MCF 10A (cell line): ENCODE measurements at places on chromosomes 11 and 22. TPM values are rescaled to one million over a fixed set of nuclear protein-coding genes. Genes with fewer than 3 reads are reported as not detected.
A peak's percentile ranks its signal among the peaks of the same experiment; 100 is the strongest.

GRCh38 chr22:26615149-26615548 is 2.7 kb downstream of the CRYBB1 start:
- DNase-seq = no peak

- DNase-seq = no peak
These were observed 53.1 kb downstream of the THAP12 start for GRCh38 chr11:76327756-76328388.

- no peak for DNase-seq
These were observed 20.4 kb downstream of the HIRA start for GRCh38 chr22:19410941-19411689.

DNA sequence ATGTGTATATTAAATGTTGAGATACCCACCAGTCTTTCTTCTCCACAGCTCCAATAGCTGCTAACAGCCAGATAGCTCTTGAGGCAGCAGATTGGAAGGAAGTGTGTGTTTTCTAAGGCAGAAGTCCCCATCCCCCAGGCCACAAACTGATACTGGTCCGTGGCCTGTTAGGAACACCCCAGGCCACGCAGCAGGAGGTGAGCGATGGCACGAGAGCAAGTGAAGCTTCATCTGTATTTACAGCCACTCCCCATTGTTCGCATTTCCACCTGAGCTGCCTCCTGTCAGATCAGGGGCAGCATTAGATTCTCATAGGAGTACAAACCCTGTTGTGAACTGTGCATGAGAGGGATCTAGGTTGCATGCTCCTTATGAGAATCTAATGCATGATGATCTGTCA is 12.7 kb downstream of the CCDC73 start:
- no peak for DNase-seq

DNA sequence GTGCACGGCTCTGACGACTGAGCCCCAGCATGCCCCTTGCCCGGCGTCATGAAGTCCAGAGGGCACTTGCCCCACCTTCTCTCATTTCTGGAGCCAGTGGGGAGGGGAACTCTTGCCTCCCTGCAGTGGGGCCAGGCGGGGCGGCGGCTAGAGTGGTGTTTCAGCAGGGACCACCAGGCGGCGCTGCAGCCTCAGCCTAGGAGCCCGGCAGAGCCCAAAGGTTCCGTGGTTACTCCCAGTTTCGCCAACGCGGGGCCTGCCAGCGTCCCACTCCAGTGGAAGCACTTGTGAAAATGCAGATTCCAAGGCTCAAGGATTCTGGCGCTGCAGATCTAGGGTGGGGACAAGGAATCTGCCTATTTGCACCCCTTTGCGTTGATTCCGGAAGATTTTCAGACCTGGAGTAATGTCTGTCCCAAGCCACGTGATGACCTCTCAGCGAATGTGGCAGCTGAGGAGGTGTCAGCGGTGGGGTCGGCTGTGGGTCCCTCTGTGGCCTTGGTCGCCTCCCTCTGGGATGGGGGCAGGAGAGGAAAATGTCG is 55.7 kb downstream of the CD82 start:
- DNase-seq = peak; percentile 70

GRCh38 chr11:2807801-2808241 is 77.8 kb downstream of the CDKN1C start:
- DNase-seq = no peak

DNA sequence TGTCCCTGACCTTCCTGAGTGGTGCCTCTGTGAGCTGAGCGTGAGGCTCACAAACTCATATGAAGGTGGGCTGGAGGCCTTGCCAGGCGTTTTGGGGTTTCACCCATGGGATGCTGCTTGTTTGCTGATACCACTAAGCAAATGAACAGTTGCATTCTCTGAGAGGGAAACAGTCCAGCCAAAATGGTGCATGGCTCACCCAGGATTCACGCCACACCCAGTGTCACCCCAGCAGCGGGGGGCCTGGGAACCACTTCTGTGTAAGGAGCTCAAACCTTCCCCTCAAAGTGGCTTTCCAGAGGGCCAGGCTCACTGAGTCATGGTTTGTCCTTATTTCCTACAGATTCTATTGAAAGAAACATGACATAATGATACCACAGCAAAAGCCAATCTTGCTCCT is 928.1 kb downstream of the TBC1D22A start:
- DNase-seq = no peak

GRCh38 chr11:35171226-35171625 is 32.3 kb downstream of the CD44 start:
- no peak for DNase-seq

GRCh38 chr11:122176651-122177050 is 60.6 kb upstream of the BLID start:
- DNase-seq = no peak

GRCh38 chr11:133950874-133951326 is 5.9 kb downstream of the IGSF9B start:
- DNase-seq = no peak

GRCh38 chr11:44805596-44805995 is 78.8 kb downstream of the TSPAN18 start:
- DNase-seq = no peak

DNA sequence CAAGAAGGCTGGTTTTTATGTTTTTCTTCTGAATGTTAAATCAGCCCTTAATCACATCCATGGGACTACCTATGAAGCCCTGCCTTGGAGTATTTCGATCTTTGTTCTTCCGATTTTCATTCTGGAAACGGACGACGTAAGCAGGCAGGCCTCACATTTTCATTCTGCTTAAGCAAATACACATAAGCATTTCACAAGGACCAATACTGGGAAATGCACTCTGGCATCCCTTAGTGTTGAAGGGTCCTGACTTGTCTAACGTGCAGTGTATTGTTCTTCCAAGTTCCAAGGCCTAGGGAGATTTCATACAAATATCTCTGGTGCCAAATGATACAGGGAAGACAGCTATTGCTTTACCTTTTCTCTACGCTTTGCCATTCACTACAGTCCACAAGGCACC is 143.8 kb downstream of the LARGE1 start:
- DNase-seq = no peak

- no peak for DNase-seq
These were observed 122.2 kb downstream of the ABTB2 start for GRCh38 chr11:34235591-34236071.

GRCh38 chr22:46770726-46771125 is 8.3 kb downstream of the TBC1D22A start:
- DNase-seq = no peak

DNA sequence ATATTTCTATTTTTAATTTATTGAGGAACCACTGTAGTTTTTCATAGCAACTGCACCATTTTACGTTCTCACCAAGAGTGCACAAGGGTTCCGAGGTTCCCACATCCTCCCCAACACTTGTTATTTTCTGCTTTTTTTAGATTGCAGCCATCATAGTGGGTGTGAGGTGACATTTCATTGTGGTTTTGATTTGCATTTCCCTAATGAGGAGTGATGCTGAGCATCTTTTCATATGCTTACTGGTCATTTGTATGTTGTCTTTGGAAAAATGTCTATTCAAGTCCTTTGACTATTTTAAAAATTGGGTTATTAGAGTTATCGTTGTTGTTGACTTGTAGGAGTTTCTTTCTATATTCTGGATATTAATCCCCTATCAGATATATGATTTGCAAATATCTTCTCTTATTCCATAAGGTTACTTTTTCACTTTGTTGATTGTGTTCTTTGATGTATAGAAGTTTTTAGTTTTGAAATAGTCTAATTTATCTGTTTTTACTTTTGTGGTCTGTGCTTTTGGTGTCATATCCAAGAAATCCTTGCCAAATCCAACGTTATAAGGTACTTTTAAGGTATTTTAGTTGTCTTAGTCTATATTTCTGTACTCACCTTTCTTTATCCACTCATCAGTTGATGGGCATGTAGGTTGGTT is 9.0 kb downstream of the NEAT1 start:
- DNase-seq = peak; percentile 29

DNA sequence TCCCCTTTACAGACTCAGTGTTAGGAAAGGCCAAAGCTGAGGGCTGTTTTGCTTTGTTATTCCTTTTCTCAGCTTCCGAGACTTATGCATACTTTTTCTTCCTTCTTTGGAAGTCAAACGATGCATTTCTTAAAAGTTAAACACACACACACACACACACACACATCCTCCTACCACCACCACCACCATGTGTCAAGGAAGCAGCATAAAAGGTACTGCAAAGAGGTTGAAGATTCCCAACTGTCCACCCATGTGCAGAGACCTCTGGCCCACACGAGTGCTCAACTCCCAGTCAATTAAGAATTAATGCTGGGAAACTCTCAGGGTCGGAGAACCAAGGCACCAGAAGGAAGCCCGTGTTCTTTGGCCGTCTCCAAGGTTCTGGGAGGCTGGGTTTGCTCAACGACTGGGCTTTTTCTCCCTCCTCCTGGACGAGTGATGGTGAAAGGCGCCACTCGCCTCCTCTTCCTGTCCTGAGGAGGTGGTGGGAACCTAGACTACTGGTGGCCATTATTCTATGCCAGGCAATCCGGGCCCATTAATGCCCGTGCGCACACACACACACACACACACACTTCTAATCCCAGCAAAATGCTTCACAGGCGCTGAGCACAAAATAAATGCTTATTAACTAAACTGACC is 15.1 kb downstream of the MN1 start:
- DNase-seq = no peak

- DNase-seq = peak; percentile 59
These were observed 2.4 kb downstream of the C11orf96 start for GRCh38 chr11:43944761-43945311.

- DNase-seq = no peak
These were observed 15.7 kb downstream of the KCNA4 start for GRCh38 chr11:30000986-30001750.

DNA sequence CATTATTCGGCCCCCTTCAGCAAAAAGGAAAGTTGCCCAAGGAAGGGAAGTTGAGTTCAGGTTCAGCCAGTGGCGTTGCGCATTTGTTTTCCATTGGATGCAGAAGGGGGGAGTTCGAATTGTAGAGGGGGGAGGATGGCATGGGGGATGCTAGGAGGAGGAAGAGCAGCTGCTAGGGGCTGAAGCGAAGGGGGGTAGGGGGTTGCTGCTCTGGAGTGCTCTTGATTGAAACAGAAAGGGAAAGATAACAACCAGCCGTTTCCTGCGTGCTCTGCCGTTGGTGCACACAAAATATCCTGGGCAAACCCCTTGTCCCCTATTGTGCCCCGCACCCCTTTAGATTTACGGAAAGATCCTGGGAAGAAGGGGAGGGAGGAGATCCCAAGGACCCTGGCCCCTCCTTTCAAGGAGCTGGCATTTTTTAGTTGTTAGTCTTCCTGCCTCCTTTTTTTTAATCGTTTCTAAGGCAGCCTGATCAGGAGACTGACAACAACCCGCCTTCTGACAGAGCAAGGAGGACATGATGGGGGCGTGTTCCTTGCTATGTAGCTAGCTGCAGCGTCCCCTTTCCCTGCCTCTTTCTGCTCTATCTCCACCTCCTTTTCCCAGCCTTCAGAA is 2.1 kb downstream of the KMT2A start:
- DNase-seq = peak; percentile 66

DNA sequence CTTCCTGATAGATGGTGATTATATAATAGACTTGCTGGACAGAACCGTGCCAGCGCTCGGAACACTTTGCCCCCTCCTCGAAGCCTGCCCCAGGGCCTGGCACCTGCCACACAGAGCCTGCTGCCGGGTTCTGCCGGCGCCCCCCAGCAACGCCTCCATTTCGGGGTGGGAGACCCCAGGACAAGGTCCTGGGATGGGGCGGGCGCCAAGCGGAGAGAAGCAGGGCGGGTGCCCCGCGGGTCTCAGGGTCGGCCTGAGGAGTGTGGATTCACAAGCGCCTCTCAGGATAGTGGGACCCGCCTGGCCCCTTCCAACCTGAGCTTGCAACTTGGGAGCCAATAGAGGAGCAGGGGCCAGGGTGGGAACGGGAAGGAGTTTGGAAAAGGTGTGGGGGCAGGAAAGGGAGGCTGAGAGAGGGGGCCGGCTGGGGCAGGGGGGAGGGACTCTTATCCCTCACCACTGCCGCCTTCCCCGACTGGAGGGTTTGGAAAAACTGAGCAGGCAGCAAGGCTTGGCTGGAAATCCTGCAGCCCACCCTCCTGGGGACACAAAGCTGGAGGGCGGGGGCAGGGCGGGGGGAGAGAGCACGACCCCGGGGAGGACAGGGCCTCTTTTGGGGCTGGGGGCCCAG is 3.3 kb upstream of the BCL9L start:
- DNase-seq = peak; percentile 61

GRCh38 chr22:44211256-44211945 is 30.7 kb downstream of the PARVG start:
- peak; percentile 18 for DNase-seq

DNA sequence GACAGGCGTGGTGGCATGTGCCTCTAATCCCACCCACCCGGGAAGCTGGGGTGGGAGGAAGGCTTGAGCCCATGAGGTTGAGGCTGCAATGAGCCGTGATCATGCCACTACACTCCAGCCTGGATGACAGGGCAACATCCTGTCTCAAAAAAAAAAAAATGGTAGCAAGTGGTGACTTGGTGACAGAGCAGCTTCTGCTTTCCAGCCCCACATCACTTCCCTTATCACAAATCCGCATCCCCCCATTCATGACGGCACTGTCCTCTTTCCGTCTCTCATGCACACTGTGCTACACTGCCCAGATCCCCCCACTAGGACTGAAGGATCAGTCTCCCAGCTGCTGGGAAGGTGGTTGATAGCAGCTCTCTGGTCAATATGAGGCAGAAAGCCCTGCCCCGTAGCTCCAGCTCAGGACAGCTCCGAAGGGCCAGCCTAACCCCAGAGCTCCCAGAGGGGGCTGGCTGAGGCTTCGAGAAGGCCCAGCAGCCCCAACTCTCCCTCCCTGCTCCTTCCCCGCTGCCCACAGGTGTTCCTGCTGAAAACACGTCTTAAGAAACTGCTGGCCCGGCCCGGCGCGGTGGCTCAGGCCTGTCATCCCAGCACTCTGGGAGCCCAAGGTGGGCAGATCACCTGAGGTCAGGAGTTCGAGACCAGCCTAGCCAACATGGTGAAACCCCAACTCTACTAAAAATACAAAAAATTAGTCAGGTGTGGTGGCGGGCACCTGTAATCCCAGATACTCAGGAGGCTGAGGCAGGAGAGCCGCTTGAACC is 15.9 kb downstream of the PGA5 start:
- no peak for DNase-seq

DNA sequence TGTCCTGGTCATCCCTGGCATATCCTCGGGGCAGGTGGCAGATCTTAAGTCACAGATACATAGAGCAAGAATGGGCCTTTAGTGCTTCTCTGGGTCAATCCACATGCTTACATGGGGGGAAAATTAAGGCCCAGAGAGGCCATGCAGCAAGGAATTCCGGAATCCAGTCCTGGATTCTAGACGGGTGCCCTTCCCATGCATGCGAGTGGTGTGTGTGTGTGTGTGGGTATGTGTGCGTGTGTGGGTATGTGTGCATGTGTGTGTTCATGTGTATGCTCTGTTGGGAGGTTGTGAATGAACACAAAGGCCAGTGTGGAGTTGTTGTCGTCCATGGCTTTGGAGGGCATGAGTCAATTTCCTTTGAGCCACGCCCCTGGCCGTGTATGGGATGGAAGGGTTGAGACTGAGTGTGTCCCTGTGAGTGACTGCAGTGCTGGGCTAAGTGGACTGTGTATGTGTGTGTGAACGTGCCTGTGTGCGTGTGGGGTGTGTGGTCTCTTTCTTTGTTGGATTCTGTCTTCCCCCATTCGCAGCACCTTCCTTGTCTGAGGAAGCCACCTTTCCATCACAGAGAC is 33.4 kb upstream of the EIF3D start:
- peak; percentile 70 for DNase-seq

GRCh38 chr11:134244593-134244992 is 8.6 kb downstream of the THYN1 start:
- DNase-seq = peak; percentile 18

TM7SF2 gene
- 8.5 and 14.0 TPM in 2 replicates for total RNA-seq

DBX1 gene
- total RNA-seq = not detected in 2 replicates

VPS51 gene
- 56.1 and 77.0 TPM in 2 replicates for total RNA-seq

RAB38 gene
- 77.7 and 80.9 TPM in 2 replicates for total RNA-seq

OR8G5 gene
- total RNA-seq = not detected in 2 replicates

UCP3 gene
- total RNA-seq = 1.5 and 2.5 TPM in 2 replicates

KRTAP5-11 gene
- total RNA-seq = not detected in 2 replicates

MUC2 gene
- 0.02 TPM in 2 replicates for total RNA-seq

HPX gene
- 0.71 and 0.75 TPM in 2 replicates for total RNA-seq

OR5D18 gene
- total RNA-seq = not detected in 2 replicates

YPEL1 gene
- 0.07 and 0.27 TPM in 2 replicates for total RNA-seq
